Muscle of leg (tissue), 16 donors: ENCODE measurements at places on chromosomes 5 and 9. TPM values are rescaled to one million over a fixed set of nuclear protein-coding genes. Genes with fewer than 3 reads are reported as not detected.

DNA sequence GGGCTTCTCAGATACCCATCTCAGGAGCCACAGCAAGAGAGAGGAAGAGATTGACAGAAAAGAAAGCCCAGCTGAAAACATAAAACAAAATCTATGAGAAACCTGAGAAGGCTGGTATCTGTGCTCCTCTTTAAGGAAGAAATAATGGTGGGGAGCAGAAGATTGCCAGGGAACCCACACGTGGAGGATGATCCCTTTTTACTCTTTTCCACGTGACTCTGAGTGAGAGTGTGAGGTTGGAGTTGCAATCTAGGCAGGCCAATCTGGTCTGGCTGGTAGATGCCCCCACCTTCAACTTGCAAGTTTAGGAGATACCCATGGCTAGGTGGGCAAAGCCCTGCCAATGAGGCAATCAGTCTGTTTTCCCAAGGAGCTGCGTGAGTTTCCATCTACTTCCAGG lies 202.3 kb downstream of the TENT4A start:
- no peaks in the 10 kb centered on the region for H3K4me1 ChIP-seq
- no peak overlapping the region for H3K4me3 ChIP-seq
- no peak overlapping the region for H3K27ac ChIP-seq

DNA sequence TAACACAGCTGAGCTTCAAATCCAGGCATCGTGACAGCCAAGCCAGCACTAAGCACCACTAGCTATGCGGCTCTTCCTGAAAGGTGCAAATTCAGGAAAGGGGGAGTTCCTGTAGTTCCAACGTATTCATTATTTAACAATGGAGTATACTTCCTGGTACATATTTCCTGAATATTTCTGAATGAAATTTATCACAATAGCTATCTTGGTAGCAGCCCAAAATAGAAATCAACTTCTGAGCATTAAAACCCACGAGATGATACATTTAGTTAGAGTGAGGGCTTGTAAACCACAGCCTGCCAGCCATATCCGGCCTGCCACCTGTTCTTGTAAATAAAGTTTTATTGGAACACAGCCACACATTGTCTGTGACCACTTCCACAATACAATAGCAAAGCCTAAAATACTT lies 109.7 kb upstream of the RETREG1 start:
- H3K4me3 ChIP-seq = no peak overlapping the region
- peaks cover 8% of the 10 kb centered on the region for H3K36me3 ChIP-seq
- no peaks in the 10 kb centered on the region for H3K27me3 ChIP-seq
- peak; percentile 53 for DNase-seq
- H3K4me1 ChIP-seq = peaks cover 9% of the 10 kb centered on the region

- no peaks in the 10 kb centered on the region for H3K36me3 ChIP-seq
- H3K4me3 ChIP-seq = no peak overlapping the region
- peaks cover 6% of the 10 kb centered on the region for H3K4me1 ChIP-seq
- H3K27me3 ChIP-seq = peaks cover 28% of the 10 kb centered on the region
These were observed 15.1 kb upstream of the TRIM36 start for GRCh38 chr5:115184770-115185169.

- no peak overlapping the region for H3K27ac ChIP-seq
- H3K4me3 ChIP-seq = no peak overlapping the region
- H3K36me3 ChIP-seq = peaks cover 13% of the 10 kb centered on the region
- DNase-seq = peak; percentile 41
- H3K27me3 ChIP-seq = no peaks in the 10 kb centered on the region
These were observed 84.2 kb downstream of the MUSK start for GRCh38 chr9:110752766-110753165.

DNA sequence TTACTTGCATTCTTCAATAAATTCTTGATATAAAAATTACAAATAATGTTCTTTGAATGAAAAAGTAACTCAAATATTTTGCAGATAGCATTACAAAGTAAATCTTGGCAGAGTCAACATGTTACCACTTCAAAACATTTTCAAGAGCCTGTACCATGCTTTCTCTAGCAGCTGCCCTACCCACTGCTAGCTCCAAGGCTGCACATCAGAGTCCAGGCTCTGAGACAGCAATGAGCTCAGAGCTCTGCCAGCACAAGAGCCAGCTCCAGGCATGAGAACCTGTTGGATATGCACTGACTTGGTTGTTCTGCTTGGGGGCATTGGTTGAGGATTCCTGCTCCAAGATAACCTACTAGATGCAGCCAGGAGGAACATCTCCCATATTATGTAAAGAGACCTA lies 211.3 kb upstream of the HAPLN1 start:
- H3K4me1 ChIP-seq = no peaks in the 10 kb centered on the region
- no peak overlapping the region for H3K27ac ChIP-seq
- DNase-seq = no peak

- H3K36me3 ChIP-seq = no peaks in the 10 kb centered on the region
- peaks cover 8% of the 10 kb centered on the region for H3K4me1 ChIP-seq
- DNase-seq = no peak
- no peak overlapping the region for H3K27ac ChIP-seq
- no peak overlapping the region for H3K4me3 ChIP-seq
These were observed 20.1 kb downstream of the ZNF462 start for GRCh38 chr9:106883030-106883429.

DNA sequence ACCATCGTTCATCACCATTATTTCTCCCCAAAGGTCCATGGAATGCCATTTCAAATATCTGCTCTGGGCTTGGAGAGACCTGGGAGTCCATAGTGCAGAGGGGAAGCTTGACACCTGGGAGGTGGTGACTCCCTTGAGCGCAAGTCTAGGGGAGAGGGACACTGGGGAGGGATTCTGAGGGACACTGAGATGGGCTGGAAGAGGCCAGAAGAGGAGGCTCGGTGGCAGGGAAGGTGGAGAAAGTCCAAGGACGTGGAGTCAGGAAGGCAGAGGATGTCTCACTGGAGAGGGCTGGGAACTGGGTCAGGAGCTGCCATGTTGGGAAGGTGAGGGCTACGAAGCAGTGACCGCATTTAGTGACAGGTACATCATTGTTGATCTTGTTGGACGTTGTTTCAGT lies 160.3 kb upstream of the MVB12B start:
- no peak overlapping the region for H3K4me3 ChIP-seq
- no peaks in the 10 kb centered on the region for H3K4me1 ChIP-seq
- H3K36me3 ChIP-seq = no peaks in the 10 kb centered on the region
- DNase-seq = no peak
- peaks cover 7% of the 10 kb centered on the region for H3K27me3 ChIP-seq

PCDH12 gene
- 19.8 TPM for total RNA-seq

CCL27 gene
- total RNA-seq = 0.31 TPM
